ENCODE measurements at places on chromosomes 13 and 19.

DNA sequence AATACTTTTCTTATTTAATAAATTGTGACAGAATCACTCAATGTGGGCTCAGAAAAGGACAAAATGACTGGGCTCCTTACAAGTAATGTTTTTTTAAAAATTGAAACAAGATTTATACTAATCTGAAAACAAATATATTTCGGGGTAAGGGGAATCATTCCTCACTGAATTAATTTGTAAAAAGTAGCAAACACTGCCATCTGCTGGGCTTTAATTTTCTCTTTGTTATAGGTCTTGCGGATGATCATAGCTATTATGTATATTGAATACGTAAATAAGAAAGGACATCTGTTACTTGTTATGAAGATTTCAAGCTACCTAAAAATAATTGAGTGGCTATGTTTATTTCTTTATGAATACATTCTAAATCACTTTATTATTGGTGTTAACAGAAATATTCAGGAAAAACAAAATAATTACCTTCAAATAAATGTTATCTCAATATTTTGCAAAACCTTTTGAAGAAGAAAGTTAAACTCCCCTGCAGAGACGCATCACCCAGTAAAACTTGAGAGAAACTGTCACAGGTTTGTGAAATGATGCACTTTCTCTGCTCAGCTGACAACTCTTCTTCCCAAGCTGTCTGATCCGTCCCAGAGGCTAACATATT, 17.8 kb upstream of the ENOX1 start:
- peak; percentile 30 for DNase-seq

- peak; percentile 31 for DNase-seq
These were observed 31.3 kb upstream of the HOMER3 start for GRCh38 chr19:18972301-18972811.

DNA sequence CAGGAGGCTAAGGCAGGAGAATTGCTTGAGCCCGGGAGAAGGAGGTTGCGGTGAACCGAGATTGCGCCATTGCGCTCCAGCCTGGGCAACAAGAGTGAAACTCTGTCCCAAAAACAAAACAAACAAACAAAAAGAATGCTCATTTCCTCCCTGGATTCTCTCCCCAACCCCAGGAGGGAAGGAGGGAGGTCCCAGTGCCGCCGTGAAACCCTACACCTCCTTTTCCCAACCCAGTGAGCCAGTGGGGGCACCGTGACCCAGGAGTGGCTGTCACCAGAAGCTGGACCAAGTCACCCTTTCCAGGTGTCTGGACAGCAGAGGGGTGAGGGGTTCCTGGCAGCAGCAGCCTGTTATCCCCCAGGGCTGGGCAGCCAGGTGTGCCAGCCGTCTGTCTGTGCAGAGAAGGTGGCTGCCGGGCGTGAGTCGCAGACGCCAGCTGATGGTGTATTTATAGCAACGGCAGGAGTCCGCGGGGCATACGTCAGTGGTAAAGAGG, 23.5 kb downstream of the NFIC start:
- peak; percentile 58 for DNase-seq

DNA sequence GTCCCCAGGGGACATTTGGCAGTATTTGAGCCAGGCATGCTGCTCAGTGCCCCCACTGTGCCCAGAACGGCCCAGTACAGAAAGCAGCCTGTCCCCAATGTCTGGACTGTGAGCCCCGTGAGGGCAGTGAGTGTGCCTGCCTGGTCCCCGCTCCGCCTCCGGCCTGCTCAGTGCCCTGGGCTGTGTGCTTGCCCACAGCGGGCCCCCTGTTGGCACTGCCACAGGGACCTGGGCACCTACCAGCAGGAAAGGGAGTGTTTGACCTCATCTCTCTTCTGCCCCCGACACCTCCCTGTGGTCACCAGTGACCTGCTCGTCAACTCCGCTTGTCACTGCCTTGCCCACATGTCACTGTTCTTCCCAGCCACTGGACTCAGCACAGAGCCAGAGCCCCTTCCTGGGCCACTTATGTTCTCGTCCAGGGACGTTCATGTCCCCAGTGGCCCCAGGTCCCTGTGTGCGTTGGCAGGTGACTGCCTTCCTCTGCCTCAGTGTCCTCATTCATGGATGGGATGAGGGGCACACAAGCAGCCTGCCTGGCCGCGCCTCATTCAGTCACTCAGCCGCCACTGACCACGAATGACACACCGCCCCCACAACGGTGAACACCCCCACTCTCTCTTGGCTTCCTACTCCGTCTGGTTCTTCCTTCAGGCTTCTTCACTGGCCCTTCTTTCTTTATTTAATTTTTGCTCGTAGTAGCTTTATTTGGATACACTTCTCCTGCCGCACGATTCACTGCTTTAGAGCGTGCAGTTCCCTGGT, 2.8 kb downstream of the FZR1 start:
- no peak for DNase-seq

GRCh38 chr19:14565765-14566711, 5.8 kb downstream of the NDUFB7 start:
- peak; percentile 3 for DNase-seq

DNA sequence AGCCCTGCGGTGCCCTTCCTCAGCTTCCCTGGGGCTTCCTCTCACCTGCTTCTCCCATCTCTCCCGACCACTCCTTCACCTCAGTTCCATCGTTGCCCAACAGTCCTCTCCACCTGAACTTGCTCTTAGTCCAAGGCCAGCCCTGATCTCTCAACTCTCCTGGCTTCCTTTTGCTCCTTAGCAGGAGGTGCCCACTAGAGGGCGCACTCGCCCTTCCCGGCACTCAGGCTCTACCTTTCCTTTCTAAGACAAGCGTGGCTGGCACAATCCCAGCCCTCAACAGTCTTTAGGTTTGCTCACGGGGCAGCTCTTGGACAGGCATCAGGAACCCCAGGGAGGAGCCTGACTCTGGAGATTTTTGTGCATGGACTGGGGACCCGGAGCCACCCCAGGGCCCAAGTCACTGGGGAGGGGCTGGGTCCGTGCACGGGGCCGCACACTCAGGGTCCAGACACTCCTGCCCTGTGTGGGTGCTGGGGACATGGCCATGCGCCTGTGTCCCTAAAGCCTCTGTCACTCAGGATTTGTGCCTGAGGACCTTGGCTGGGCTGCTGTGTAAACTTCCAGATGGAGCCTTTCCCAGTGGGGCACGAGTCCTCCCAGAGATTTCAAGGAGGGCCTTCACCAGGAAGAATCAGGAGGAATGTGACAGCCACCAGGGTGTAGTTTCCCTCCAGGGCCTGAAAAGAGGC, 12.1 kb upstream of the CEACAM8 start:
- peak; percentile 63 for DNase-seq

DNA sequence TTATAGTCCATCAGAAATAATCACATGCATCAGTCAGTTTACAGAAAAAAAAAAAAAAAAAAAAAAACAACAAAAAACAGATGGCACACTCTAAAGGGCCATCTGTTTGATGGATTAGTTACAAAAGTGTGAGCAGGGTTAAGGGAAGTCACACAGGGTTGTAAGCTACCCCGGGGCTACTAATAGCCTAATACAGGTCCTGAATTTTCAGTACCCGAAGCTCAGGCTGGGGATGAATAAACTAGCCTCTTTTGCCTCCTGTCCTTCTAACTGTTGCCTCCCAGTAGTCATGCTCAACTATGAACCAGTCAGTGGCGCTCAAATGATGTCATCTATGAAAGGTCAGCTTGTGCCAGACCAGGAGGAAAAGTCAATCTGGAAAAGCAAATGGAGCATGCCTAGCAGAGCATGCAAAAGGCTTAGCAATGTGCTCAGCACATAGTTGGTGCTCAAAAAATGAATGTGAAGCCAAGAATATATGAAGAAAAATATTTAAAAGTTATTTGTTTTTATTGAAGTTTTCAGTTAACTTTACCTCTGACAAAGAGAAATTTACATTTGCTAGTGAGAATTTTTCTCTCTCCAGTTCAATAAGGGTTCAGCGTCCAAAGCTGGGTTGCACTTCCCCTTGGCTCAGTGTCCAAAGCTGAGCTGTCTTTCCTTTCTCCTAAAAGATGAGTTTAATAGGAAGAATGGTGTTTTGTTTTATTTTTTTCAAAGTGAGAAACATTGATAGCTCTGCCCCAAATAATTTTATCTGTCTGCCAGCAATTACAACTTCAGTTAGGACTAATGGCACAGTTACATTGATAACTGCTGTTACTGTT, 30.8 kb upstream of the LRCH1 start:
- no peak for DNase-seq

DNA sequence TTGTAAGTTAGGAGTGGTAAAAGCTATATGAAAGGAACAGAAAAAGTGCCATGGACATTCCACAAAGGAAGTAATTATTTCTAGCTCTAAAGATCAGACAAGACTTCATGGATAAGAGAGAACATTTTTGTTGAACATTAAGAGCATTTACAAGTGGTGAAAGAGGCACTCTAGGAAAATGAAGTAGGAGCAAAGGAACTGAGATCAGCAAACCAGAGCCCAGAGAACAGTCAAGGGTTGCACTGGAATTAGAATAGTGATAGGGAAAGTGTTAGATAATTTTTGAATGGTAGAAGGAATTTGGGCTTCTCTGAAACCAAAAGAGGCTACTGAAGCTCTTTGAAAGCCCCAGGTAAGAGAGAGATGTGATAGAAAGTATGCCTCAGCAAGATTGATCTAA, 94.1 kb downstream of the COG6 start:
- DNase-seq, result no peak

DNA sequence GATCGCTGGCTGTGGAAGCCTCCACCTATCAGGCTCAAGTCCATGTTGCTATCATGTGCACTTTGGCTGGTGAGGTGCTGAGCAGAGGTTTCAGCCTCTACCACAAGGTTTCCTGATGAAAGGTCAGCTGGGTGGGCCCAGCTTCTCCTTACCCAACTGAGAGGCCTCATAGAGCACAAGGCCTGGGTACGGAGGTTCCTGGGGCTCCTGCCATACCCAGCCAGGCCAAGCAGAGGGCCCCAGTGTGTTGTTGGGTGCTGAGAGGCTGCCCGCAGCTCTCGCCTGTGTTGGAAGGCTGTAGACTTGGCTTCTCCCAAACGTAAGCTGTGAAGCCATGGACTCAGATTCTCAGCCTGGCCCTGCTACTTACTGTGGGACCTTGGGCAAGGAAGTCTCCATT, 28.2 kb downstream of the ACTN4 start:
- DNase-seq, result no peak

DNA sequence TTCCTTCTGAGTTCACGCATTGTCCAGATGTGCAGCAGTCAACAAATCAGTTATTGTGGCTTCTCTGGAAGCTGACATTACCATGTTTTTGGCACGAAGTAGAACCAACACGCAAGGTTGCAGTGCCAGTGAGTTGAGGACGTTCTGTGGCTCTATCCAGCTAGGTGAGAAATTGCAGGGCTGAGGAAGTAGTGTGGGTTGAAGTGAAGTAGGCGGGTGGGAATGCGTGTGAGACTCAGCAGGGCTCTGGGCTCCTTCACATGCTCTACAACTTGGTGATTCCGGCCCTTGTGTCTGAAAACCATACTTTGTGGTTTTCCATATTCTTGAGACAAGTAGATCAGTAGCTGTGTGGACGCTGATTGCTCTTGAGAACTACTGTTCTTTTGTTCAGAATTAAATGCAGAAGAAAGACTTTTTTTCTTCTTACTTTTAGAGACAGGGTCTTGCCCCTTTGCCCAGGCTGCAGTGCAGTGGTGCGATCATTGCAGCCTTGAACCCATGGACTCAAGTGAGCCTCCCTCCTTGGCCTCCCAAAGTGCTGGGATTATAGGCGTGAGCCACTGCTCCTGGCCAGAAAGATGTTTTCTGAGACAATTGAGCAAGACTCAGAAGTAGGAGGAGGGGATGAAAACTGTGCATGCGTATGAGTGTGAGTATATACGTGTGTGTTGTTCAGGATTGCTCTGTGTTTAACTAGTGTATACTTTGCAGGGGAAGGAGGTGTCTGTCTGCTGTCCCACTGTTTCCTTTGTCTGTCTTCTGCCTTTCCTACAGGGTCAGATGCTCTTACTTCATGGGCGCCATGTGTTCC, 46.2 kb downstream of the GATAD2A start:
- DNase-seq, result no peak

GRCh38 chr13:30681843-30682242, 53.5 kb upstream of the ALOX5AP start:
- DNase-seq, result peak; percentile 63

- no peak for DNase-seq
These were observed 331.6 kb downstream of the DLEU7 start for GRCh38 chr13:50511877-50512341.

GRCh38 chr13:57946361-57946760, 314.8 kb downstream of the PCDH17 start:
- DNase-seq, result no peak

DNA sequence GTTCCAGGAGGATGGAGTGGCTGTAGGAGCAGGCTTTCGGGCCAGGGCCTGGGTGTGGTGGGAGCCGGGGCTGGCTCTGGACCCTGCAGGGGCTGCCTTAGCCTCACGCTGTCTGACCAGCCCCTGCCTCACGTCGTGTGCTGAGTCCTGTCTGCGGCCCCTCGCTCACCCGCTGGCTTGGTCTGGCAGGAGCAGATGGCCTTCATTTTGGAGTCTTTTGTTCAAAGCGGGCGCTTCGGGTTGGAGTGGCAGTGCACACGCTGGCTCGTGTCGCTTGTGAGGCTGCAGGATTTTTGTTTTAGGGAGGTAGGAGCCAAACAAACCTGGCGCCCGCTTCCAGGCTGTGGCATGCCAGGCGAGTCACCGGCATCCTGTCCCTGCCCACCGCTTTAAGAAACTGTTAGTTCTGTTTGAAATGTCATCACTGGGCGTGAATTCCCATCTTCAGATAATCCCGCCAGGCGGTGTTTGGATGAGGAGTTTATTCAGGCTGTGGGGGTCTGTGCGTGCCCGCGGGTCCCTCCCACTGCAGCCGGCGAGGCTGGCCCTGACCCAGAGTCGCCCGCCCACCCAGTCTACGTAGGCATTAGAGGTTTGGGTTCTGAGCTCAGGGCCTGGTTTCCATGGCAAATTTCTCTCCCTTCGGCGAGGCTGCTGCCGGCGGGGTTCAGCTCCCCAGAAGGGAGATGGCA, 89.8 kb downstream of the KDM4B start:
- peak; percentile 67 for DNase-seq

Measured in AG20443 (cell line).